IMR-90 (cell line): ENCODE measurements at places on chromosomes 5 and 9. TPM values are rescaled to one million over a fixed set of nuclear protein-coding genes. Genes with fewer than 3 reads are reported as not detected.

The ENG gene
- 3.6 and 4.2 TPM in 2 replicates for total RNA-seq

The PCDHB2 gene
- 0.36 and 0.56 TPM in 2 replicates for total RNA-seq

DNA sequence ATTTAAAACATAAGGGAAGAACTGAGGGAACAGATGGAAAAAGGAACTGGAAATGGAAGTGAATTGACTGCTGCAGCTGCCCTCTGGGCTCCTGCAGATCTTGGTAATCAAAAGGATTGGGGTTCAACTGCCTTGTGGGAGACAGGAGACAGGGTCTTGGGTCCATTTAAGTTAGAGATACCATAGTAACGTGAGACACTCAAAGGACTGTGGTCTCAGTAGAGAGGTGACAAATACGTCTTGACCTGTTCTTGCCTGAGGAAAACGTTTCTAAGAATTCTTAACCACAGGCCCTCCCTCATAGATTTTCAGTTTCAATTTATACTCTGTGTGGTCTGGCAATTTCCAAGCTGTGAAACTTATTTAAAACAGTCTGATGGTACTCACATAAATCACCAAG, 100.8 kb upstream of the DHFR start:
- no peak for DNase-seq

GRCh38 chr5:112318346-112318745, 100.7 kb downstream of the EPB41L4A start:
- no peak for DNase-seq

DNA sequence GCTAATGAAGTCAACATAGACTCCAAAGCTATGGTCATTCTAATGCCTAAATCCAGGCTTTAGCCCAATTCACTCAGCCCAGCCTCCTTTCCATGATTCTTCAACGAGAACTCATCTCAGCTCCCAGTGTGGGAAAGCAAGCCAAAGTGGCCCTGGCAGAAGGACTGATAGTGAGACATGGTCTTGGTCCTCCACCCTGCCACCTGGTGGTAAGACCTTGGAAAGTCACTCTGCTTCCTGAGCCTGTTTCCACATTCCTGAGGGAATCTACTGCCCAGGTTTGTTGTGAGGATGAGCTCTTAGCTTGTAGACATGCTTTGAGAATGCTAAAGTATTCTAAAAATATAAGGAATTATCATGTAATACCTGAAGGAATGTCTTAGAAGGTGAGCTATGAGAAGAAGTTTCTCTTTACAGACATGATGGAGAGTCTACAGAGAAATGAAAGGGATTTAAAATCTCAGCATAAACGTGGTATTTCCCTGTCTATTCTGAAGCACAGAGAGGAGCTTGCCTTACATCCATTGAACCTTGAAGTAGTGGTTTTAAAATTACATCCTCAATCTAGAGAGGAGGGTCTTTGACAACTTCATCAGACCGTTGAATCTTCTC, 173.5 kb downstream of the TRIM32 start:
- peak; percentile 63 for DNase-seq

- DNase-seq = no peak
Observed at GRCh38 chr5:42988568-42988967, 51.6 kb downstream of the ANXA2R start.
